ENCODE measurements at places on chromosomes 2 and 18. TPM values are rescaled to one million over a fixed set of nuclear protein-coding genes. Genes with fewer than 3 reads are reported as not detected.
A peak's percentile ranks its signal among the peaks of the same experiment; 100 is the strongest.

- no peak for DNase-seq
Observed at GRCh38 chr2:221816566-221816965, 244.5 kb upstream of the EPHA4 start.

DNA sequence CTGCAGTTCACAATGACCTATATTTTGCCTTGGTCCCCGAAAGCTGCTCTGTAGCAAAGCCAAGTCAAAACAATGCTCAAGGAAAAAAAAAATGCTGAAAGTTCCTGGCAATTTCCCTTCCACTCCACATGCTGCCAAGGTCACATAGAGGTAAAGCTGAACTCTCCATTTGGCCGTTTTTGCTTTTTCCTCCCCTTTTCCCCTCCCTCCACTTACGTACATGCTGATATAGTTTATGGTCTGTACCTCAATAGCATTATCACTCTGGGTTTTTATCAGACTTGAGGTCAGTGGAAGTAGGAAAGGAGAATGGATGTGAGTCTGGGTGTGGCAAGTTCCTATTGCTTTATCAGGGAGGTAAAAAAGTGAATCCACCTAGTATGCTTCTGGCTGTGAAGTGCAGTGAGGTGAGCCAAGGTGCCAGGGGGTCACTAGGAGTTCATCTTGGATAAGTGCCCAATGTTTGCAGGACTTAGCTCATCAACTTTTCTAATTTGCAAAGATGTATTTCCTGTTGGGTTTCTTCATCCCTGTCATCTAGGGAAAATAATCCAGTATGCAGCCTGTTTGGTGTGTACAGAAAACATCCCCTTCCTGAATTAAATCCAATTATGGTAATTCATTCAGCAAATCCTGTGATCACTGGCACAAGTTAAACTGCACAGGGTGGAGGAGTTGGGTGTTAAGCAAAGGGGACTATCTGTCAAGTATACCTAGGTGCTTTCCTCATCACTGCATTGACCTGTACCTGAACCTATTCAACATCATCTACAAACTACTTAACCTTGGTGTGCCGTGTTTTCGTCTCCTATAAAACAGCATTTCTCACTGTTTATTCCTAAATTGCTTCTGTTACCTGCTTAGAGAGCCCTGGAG is 124.3 kb upstream of the CYP26B1 start:
- no peak for DNase-seq

DNA sequence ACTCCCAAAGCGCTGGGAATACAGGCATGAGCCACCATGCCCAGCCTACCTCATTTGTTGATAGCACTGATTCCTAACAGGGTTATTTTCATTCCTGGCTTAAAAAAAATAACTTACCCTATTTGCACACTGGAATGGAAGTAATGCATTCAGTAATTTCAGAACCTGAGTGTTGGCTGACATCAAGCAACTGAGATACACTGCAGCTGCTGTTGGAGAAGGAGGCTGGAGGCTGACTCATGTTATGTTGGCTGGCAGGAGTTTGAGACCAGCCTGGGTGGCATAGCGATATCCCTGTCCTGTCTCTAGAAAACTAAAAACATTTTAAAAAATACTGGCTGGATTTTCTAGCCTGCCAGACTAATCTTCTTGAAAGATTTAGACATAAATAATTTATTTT is 385.1 kb upstream of the MEX3C start:
- no peak for DNase-seq

DNA sequence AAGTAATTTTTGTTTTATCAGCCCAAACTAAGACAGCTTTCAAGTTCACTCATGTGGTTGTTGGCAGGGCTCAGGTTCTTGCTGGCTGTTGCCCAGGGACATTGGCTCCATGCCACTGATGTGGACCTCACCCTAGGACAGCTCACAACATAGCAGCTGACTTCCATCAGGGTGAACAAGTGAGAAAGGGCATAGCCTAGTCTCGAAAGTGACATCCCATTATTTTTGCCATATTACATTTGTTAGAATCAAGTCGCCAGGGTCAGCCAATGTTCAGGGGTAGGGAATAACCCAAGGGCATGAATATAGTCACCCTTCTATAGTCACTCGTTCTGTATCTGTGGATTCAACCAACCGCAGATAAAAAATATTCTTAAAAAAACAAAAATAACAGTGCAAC is 10.7 kb upstream of the CWC22 start:
- DNase-seq, result no peak

- DNase-seq, result no peak
Observed at GRCh38 chr2:10320575-10320931, 17.8 kb downstream of the HPCAL1 start.

- DNase-seq, result no peak
Observed at GRCh38 chr2:224819075-224819474, 102.9 kb upstream of the CCDC195 start.

DNA sequence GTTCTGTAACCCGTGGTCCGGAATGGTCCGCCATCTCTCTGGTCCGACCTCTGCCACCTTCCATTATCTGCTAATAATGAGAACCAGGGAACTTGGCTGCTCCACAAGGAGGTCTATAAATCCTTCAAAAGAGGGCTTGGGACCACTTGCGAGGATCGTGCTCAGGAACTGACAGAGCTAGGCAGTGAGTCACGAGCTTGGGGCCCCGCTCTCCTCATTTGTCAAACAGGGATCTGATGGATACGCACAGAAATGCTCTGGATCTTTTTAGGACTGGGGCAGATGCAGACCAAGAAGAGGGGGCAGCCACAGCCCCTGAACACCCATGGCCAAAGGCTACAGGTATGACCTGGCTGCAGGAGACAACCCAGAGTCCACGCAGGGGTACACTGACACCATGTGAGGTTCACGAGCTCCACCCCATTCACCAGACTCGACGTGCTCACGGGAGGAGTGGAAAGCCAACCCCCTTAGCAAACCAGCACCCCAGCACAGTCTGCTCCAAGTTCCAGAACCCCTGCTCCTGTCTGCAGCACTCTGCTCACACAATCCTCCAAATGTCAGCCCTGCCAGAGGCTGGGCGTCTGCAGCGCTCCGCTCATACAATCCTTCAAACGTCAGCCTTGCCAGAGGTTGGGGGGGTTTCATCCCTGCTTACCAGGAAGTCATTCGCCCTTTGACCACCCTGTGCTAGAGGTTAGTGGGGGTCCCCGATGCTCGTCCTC is 45.8 kb downstream of the ANO7 start:
- no peak for DNase-seq

DNA sequence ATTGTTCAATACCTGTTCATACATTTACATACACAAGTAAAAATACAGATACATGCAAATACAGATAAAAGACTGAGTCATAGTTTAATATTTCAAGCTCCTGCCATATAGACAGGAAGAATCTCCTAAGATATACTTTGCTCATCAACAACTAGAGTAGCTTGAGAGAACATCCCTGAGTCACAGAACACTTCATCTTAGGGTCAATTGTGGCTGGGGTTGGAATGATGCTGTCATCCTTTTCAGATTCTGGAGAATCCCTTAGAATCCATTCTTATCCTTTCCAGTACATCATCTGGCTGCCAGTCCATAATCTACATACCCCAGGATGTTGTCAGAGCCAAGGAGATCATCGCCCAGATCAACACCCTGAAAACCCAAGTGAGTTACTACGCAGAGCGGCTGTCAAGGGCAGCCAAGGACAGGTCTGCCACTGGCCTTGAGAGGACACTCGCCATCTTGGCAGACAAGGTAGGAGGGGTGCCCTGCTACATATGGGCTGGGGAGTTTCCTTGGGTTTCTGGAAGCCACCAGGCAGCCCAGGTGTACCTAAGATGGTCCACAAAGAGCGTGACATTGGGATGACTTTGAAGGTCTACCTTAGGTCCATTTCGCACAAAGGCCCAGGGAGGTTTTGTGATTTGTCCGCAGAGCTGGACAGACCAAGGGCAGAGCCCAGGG is 55.7 kb downstream of the COA5 start:
- DNase-seq, result no peak

- DNase-seq, result no peak
Observed at GRCh38 chr2:241071677-241072111, 30.4 kb downstream of the MTERF4 start.

GRCh38 chr2:881204-881918 is 69.3 kb upstream of the SNTG2 start:
- DNase-seq, result no peak

DNA sequence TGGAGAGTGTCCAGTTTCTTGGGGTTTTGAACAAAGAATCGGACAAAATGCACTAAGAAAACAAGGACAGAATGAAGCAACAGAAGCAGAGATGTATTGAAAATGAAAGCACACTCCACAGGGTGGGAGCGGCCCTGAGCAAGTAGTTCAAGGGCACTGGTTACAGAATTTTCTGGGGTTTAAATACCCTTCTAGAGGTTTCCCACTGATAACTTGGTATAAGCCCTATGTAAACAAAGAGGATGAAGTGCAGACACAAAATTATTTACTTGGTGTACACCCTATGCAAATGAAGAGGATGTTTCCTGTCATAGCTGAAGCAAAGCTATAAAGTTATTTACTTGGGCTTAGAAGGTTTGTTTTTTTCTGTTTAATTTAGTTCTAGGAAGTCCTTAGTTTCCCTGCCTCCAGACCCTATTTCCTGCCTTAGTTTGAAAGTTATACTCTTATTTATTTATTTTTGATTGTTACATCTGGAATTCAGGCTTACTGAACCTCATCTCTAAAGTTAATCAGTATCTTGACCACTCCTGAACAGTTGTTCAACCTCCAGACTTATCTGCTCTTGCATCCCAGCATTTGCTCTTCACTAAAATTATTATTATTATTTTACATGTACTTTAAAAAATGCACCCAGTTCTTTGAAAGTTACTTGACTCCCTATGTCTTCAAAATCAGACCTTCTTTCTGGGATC is 193.5 kb downstream of the SPP2 start:
- no peak for DNase-seq

GRCh38 chr2:143803936-143804335 is 674.7 kb downstream of the ARHGAP15 start:
- no peak for DNase-seq

DNA sequence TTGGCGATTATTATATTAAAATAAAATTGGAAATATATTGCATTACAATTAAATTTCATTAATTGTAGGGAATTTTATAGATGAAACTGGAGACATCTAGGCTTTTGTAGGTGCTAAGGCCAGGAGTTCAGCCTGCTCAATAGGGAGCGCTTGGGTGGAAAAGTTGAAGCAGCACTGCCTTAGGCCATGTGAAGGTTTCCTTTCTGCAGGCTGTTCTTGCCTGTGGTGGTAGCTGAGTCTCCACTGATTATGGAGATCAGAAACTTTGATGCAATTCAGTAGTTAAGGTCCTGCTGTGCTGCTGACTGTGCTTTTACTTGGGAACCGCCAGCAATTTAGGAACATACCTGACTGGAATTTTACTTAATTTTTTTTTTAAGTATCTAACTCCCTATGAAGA is 179.9 kb upstream of the BOD1L2 start:
- DNase-seq, result no peak

DNA sequence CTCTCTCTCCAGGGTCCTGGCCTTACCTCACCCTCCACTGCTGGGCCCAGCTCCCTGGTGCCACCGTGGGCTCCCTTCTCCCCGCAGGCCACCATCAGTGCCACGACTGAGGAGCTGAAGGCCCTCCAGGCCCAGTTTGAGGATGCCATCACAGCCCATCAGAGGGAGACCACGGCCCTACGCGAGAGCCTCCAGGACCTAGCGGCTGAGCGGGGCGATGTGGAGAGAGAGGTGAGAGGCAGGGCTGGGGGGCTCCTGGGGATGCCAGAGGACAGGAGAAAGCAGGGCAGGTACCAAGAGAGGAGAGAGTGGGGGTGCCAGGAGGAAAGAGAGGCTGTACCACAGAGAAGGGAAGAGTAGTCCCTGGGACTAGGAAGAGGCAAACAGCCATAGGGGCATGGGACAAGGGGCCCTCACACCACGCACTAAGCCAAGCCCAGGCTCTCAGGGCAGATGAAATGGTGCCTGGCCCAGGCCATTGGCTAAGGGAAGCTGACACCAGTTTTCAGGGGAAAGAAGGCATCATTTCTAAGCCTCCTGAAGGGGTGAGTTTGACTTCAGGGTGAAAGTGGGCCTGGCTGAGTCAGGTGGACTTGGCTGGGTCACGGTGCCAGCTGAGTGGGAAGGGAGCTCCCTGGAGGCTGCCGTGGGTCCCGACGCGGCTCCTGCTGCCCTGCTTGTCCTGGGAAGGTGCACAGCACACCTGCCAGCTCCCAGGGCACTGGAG is 39.0 kb upstream of the SNED1 start:
- DNase-seq, result no peak

- peak; percentile 41 for DNase-seq
Observed at GRCh38 chr18:45664824-45665763, 49.8 kb downstream of the SLC14A2 start.

DNA sequence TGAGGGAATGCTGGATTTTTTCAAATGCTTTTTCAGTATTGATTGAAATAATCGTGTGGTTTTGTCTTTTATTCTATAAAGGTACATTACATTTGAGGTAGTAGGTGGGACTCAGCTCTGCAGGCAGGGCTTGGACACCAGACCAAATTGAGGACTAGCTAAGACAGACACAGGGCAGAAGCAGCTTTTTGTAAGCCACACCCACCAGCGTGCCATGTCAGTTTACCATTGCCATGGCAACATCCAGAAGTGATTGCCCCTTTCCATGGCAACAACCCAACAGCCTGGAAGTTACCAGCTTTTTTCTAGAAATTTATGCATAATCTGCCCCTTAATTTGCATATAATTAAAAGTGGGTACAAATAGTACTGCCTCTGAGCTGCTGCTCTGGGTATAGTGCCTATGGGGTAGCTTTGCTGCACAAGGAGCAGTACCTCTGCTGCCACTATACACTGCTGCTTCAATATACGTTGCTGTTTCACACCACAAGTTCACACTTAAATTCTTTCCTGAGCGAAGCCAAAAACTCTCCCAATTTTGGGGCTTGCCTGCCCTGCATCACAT is 23.6 kb upstream of the VWA3B start:
- DNase-seq, result no peak

DNA sequence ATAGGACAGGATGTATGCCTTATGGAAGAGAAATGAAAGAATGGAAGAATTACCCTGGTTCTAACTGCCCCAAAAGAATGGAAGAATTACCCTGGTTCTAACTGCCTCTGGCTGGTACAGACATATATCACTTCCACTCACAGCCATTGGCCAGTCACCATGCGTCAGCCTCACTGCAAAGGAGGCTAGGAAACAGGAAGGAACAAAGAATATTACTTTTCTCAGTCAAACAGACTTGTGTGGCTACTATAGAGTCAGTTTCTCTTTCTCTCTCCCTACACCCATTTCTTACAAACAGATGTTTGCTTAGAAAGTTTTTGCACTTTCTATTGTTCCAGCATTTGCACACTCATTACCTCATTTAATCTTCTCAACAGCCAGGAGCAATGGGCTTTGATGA is 1111.1 kb upstream of the KLHL29 start:
- no peak for DNase-seq

The MGAT4A gene
- polyA plus RNA-seq, result 211 TPM

The RBM44 gene
- 0.07 TPM for polyA plus RNA-seq
